ENCODE measurements at places on chromosomes 7 and 10.
A peak's percentile ranks its signal among the peaks of the same experiment; 100 is the strongest.

DNA sequence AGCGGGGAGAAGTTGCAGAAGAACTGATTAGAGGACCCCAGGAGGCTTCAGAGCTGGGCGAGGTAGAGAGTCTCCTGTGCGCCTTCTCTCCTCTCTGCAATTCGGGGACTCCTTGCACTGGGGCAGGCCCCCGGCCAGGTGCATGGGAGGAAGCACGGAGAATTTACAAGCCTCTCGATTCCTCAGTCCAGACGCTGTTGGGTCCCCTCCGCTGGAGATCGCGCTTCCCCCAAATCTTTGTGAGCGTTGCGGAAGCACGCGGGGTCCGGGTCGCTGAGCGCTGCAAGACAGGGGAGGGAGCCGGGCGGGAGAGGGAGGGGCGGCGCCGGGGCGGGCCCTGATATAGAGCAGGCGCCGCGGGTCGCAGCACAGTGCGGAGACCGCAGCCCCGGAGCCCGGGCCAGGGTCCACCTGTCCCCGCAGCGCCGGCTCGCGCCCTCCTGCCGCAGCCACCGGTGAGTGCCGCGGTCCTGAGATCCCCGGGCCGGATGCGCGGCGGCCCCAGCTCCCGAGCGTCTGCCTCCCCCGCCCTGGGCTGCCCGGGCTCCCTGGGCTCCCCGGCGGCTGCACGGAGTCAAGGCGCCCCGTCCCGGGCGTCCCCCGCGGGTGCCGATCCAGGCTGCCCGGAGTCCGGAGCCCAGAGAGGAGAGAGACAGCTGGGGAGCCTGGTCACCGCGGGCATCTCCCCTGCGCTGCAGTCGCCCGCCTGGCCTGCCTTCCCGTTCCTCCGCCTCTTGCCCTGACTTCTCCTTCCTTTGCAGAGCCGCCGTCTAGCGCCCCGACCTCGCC is at the start of gene PLAU:
TSS of gene PLAU (plus strand) at position 369 of the 789 bp plus-strand sequence. CDS start 424 bp downstream, outside the sequence.
- DNase-seq = peak; percentile 37

DNA sequence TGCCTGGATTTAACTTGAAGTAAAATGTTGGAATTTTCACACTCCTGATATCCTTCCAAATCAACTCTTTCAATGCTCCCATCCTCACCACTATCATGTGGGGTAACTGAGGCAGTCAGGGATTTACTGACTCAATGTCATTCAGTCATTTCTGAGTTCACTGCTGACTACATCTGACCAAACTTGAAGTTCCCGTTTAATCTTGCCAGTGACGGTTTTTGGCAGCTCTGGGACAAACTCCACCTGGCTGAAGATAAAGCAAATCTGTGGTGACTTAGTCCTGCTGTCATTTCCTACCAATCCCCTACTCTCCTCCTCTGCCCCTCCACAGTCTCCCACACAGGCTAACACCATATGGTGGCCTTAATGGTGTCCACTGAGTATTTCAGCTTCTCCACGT is 22.7 kb upstream of the ACSM6 start:
- DNase-seq = no peak

DNA sequence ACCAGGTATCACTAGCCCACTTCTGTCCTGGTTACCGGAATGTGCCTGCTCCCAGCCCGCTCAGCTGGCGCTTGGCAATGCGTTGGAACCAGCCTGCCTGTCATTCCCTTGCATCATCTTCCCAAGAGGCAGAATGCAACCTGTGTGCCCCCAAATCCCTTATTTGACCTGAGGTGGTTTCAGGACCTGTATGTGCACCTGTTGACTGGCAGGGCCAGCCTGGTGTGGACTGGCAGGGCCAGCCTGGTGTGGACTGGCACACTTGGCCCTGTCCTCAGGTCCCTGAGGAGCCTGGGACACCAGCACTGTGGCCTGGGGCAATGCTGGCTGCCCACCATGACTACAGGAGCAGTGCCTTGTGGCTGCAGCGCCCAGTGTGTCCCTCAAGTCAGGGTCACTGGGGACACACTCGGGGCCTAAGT is 38.2 kb downstream of the ZNF467 start:
- DNase-seq = peak; percentile 13

DNA sequence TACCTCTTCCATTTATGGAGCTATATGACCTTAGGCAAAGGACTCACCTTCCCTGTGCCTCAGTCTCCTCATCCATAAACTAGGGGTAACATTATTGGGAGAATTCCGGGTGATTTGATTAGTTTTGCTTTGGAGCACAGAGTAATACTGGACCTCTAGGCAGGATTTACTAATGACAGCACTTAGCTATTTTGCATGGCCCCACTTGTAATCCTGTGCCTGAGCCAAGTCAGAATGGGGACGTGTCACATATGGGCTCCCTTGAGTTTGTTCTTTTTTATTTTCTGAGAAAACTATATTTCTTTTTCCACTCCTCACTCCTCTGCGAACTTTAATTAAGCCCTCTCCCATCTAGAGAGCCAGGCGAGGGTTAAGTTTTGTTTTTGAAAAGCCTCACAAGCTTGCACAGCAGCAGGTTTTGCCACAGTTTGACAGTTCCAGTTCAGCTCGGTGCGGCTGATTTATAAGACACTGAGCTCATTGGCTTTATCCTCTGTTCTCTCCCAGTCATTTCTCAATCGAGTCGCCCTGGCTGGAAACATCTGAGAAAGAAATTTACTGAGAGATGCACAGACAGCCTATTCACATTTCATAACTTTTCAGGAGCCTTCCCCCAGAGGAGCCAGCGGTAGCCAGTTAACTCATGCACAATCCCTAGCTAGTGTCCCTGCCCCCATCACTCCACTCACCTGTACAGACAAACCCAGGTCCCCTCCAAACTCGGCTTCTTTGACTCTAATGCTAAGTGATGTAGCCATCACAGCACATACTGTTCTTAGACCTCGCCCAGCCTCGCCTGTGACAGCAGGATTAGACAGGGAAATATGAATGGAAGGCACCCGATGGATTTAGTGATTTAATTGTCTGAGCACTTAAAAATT is 441.9 kb upstream of the NPVF start:
- DNase-seq = no peak

GRCh38 chr10:6739530-6740174 is 159.6 kb upstream of the PRKCQ start:
- no peak for DNase-seq

DNA sequence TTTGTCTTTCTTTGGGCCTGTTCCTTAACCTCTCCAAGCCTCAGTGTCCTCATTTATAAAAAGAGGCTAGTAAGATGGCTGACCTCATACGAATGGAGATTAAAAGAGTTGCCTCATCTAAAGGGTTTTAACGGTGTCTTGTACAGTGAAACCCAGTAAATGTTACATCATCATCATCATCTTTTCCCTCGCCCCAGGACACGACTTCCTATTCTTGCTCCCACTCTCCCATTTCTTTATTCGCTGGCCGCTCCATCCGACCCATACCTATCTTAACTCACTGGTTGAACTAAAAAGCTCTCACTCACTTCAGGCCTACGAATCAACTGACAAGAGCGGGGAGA is 554 bp downstream of the FRA10AC1 start:
- no peak for DNase-seq

DNA sequence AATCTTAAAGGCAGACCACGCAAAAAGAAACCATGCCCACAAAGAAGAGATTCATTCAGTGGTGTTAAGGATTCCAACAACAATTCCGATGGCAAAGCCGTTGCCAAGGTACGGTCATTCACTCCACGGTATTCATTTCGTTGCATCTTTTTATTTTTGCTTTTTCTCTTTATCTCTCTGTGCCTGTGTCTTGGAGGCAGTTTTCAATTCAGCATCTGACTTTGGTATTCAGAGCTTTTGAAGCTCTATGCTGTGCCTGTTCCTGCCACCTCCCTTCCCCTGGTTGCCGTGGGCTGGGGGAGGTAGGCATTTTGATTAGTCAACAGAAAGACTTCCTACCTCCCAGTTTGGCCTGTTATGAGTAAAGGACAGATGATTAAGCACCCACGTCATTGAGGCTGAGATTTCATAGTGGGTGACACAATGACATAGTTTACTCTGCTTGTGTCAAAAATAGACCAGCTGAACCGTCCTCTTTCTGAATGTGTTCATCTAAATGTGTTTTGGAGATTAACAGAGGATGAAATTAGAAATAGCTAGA is 149.5 kb downstream of the ARID5B start:
- peak; percentile 88 for DNase-seq

- DNase-seq = no peak
Observed at GRCh38 chr7:31695859-31696614, 9.0 kb downstream of the PPP1R17 start.

DNA sequence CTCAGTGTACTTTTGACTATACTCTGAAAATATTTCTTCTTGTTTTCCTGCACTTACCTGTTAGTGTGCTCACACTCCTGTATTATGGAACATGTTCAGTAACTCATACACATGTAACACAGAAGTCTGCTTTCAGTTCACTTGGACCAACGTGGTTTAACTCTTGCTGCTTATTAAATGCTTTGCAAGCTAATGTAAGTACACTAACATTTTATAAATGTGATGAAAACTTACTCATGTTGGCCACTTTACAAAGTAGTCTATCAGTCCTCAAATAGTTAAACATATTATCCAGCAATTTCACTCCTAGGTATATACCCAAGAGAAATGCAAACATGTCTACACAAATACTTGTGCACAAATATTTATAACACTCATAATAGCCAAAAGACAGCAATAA is 98.4 kb downstream of the UBE2H start:
- no peak for DNase-seq
